BE2C (cell line): ENCODE measurements at places on chromosomes 2 and 18.

DNA sequence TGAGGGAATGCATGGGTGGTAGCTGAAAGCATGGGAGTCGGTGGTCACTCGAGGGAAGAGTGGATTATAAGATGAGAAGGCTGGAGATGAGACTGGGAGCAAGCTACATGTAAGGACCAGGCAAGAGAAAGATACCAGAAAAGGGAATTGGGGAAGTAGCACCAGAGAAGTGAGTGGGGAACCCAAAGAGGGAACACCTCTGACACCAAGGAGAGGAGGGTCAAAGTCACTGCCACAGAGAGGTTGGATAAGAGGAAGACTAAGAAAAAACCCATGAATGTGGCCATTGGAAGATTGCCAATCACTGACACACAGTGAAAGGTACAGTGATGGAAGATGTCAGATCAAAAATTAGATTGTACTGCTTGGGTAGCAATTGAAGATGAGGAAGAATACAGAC is 473.9 kb downstream of the BCL11A start:
- no peak for DNase-seq

DNA sequence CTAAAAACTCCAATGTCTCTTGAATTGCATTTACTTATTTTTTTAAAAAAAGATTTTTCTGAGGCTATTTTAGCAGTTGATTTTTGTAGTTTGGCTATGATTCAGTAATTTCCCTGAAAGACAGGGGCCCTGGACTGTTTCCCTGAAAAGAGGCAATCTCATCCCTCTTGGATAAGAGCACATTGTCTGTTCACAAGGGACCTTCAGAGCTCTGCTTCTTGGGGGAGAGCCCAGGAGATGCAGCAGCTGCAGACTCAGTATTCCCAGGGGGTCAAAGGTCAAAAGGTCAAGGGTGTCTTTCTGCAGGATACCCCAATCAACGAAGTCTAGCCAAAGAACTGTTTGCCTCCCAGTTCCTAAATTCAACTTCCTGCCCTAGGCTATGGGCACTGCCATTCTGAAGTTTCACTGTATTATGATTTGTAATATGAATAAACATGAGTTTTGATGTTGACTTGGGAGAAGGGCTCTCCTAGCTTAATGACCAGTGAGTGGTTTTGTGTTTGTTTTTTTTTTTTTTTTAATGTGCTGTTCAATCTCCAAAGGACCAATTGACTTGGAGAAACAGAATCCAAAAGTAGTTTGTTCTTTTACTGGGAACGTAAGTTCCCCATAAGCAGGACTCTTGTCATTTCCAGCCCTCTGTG is 157.0 kb upstream of the SERPINE2 start:
- DNase-seq, result no peak

DNA sequence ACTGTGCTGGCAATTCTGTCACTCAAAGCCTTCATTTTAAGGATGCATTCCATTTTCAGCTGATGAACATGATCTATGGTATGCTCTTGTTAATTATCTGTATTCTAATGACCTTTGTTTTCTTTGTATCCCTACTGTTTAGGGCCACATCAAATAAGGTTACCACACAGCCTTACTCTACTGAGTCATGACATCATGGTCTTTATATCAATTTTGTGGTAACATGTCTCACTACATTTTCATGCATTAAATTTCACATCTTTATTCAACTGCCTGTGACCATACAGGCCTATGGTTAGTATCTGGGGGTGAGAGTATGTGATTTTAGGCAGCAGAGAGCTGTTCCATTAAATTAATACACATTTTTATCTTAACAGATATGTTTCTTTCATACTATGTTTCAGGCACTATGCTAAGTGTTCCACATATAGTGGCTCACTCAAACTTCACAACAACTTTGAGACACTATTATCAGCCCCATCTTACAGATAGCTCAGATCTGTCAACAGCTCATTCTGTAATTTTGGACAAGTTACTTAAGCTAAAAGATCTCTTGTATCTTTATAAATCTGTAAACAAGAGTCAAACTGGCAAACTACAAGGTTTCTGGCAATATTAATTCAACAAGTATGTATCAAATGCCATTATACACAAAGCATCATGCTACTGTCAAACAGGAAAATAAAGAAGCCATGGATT is 18.0 kb downstream of the LRPPRC start:
- DNase-seq, result no peak

DNA sequence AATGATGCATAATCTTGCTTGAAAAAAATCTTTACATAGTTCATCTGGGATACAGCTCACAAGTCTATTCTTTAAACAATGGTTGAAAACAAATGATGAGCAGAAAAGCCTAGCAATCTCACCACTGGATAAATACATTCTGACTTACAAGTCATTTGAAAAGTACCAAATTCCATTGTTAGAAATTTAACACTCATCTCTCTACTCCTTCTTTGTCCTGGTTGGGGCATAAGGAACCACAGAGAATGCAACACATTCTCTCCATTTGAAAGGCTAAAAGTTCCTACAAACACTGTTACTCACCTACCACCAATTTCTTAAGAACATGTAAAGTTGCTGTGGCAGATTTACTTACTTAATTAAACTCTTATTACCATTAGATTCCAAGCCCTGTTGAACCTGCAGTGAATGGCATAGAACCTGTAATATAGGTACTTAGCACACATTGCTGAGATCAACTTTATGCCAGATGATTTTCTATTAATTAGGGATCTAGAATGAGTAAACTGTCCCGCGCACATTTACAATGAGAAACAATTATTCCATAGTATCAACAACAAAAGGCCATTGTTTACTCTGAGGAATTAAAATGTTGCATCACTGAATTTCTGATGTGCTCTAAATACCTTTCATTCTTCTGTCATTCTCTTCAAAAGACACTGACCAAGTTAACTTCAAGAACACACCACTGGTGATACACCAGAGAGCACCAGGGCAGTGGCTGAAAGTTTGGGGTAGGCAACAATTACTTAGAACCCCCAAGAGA is 69.6 kb downstream of the CABYR start:
- no peak for DNase-seq

GRCh38 chr18:22165603-22166068 is 3.8 kb upstream of the GATA6 start:
- DNase-seq, result no peak

DNA sequence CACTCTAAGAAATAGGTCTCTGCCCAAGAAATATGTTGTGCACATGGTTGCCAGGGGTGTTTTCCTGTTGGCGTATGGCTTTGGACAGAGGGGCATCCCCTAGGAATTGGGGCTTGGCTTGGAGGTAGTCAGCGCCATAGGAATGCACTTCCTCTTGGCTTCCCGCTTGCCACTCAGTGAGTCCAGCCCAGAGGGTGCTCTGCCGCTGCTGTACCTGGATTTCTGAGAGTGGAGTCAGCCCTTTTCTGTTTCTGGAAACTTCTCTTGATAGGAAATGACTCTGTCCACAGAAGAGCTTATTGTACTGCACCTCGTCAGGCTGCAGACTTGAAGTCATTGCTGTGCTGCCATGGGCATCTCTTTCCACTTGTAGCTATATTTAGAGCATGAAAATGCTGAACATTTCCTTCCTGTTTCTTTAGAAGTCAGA is 116.7 kb upstream of the MGAT5 start:
- no peak for DNase-seq

DNA sequence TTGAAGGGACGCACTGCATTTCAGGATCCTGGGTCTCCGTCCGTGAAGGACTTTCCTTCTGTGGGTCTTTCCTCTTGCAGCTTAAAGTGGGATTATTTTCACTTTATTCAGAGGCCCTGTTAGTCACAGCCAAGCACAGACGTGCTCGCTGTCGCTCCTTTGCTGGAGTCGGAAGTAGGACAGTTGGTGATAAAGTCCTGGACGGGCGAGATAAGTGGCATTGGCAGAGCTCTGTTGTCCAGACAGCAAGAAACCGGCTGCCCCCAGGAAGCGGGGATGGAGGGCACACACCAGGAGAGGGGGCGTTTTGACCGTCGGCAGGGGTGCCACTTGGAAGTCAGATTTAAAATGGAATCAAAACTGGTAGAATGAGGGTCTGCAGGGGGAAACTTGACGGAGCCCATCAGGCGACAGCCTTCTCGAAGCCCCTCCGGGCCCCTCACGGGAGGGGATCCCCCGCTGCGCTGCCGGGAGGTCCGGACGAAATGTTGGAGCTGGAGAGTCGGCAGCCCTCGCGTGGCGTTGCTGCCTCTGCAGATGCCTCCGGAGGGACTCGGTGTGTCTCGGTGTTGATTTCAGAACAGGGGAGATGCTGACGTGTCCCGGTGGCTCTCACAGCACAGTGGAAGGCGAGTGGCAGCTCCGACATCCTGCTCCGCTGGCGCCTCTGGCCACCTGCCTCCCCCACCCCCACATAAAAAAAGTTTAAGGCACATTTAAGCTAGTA is 124.2 kb downstream of the NFATC1 start:
- peak; percentile 30 for DNase-seq

DNA sequence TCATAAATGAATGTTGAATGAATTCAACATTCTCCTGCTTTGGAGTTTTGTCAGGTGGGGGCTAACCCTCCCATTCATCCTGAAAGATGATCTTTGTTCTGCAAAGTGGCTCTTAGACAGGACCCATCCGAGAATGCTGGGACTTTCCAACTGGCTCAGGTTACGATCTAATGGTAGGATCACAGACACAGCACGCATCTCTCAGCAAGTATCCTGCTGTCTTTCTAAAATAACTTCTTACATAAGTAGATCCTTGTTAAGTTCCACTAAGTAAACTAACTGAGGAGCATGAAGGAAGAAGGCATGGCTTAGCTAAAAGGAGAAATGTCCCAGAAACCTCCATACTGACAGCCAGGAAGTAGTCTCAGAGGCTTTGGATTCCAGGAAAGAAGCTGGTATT is 23.7 kb downstream of the CYP27A1 start:
- no peak for DNase-seq

DNA sequence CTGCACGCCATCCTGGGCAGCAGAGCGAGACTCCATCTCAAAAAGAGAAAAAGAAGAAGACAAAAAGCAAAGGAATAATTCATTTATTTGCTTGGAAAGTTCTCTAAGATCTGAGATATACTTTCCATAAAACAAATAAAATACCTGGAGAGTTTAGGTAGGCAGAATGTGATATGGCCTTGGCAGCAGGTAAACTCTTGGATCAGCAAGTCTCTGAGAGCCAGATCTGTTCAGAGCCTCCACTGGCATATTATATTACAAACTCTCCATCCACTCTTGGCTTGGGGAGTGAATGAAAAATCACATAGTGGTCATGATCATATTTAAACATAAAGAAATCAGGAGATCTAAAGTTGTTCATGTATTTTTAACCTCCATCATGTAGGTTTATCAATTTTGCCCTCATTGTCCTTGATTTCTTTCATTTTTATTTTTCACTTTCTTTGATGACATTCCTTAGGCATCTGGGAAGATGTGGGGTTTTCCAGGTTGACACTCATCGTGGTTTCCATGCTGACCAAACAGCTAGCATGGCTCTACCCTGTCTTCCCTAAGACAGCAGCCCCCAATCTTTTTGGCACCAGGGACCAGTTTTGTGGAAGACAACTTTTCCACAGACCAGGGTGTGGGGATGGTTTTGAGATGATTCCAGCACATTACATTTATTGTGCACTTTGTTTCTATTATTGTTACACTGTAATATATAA is 10.2 kb downstream of the LRRFIP1 start:
- DNase-seq, result no peak

GRCh38 chr2:136013136-136013685 is 27.8 kb upstream of the DARS1 start:
- DNase-seq, result no peak

DNA sequence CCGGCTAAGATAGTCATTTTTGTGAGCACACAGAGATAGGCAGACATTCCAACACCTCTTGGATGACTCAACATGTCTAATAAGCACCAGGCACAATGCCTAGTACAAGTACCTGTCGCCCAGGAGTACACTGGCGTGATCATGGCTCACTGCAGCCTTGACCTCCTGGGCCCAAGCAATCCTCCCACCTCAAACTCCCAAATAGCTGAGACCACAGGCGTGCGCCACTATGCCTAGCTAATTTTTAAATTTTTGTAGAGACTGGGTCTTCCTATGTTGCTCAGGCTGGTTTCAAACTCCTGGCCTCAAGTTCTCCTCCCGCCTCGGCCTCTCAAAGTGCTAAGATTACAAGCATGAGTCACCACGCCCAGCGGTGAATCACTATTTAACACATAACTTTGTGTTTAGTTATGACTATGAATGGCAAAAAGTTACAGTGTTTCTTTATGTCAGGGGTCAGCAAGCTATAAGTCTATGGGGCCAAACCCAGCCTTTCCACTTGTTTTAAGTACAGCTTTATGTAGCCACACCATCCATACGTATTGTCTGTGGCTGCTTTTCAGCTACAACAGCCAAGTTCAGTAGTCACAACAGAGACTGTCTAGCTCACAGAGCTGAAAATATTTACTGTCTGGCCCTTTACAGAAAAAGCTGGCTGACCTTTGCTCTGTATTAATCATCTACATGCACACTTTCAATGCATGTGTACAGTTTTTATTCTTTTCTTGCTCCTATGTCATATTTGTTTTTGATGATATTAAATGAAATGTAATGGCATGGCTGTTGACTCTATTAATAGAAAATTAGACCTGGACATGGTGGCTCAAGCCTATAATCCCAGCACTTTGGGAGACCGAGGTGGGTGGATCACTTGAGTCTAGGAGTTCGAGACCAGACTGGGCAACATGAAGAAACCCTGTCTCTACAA is 18.7 kb downstream of the ORC2 start:
- DNase-seq, result no peak

GRCh38 chr2:165902934-165903333 is 50.6 kb downstream of the TTC21B start:
- no peak for DNase-seq

GRCh38 chr2:96239091-96239490 is 26.7 kb downstream of the TMEM127 start:
- no peak for DNase-seq

GRCh38 chr2:119486196-119486827 is 38.0 kb downstream of the SCTR start:
- no peak for DNase-seq

DNA sequence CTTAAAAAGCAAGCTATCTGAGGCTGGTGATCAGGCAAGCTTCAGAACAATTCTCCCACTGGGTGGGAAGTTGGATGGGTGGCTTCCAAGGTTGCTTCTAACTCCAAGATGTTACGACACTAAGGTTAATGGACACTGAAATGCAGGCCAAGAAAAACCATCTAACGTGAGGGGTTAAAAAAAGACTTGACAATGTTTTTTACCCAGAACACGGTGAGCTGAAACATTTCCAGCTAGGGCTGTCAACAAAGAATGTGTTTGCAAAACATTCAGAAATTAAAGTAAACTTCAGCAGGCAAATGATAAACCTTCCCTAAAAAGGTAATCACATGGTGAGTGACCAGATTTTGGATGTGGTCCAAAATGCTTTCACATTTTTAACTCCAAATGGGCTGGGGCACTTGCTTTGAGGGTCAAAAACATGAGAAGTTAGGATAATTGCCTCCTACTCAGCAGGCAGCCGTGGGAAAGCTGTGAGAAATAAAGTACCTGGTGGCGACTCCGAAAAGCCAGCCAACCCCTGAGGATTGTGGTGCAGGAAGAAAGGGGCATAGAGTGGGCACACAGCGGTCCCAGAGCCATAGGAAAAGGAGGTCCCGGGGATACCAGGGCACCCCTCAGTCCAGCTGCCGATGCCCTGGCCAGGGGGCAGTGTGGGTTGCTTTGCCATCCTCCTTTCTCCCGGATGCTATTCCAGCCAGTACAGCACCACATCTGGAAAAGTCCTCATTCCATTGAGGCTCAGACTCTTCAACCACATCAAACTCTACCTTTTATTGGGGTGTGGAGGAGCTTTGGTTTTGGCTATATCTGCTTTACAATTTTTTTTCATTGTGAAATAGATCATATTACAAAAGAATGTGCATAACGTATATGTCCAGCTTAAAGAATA is 90.0 kb upstream of the ATL2 start:
- no peak for DNase-seq

GRCh38 chr2:3280683-3281520 is 96.7 kb downstream of the EIPR1 start:
- DNase-seq, result no peak
